ENCODE measurements at places on chromosomes 1 and 21. TPM values are rescaled to one million over a fixed set of nuclear protein-coding genes. Genes with fewer than 3 reads are reported as not detected.

DNA sequence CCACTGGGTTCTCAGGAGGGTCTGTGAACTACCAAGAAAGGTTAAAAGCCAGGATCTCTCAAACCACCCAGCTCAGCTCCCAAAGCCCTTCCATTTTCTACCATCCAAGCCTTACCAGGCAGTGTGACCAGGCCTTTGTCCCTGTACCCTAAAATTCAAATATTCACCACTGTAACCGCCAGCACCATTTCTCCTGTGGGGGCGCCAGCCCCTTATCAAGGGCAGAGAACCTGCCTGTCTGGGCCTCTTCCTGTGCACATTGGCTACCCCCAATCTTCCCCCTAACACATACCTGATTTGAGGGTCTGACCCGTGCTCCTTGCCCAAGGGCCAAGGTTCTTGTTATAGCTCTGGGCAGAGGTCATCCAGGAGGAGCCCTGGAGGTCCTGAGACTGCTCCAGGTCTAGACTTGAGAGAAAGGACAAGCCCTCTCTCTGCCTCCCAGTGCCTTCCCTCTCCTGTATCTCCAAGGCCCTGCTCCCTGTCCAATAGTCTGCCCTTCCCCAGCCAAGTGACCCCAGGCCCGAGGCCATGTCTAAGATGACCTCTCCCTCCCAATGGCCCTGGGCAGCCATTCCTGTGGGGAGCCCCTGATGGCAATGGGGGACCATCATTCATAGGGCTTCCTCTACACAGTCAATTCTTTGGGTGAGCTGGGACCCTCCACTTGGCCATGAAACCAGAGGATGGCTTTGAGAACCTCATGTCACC lies 78.5 kb downstream of the FHAD1 start:
- H3K4me1 ChIP-seq, result peaks cover 23% of the 10 kb centered on the region
- H3K4me3 ChIP-seq, result no peak overlapping the region
- no peak overlapping the region for H3K27ac ChIP-seq
- no peak for DNase-seq
- no peaks in the 10 kb centered on the region for H3K36me3 ChIP-seq

GRCh38 chr1:43786960-43787359 lies 79.6 kb downstream of the ST3GAL3 start:
- H3K4me3 ChIP-seq, result no peak overlapping the region
- peak overlapping the region; percentile 5 for H3K27ac ChIP-seq
- H3K4me1 ChIP-seq, result no peaks in the 10 kb centered on the region
- no peak for DNase-seq
- no peaks in the 10 kb centered on the region for H3K36me3 ChIP-seq

DNA sequence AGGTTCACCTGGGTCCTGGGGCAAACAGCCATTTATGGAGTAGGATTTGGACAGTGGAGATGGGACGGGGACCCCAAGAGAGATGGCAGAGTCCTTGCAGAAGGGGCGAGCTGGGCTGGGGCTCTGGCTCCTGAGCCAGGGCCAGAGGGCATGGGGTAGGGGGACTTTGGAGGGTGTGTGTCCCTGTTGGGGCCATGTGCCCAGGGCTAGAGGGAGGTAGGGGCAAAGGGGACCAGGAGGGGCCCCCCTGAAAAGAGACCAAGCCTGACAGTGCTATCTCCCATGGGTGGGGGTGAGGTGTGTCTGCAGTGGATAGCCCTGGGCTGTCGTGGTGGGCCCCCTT lies 92.3 kb downstream of the TRIM11 start:
- no peaks in the 10 kb centered on the region for H3K27me3 ChIP-seq
- DNase-seq, result no peak
- no peak overlapping the region for H3K4me3 ChIP-seq

DNA sequence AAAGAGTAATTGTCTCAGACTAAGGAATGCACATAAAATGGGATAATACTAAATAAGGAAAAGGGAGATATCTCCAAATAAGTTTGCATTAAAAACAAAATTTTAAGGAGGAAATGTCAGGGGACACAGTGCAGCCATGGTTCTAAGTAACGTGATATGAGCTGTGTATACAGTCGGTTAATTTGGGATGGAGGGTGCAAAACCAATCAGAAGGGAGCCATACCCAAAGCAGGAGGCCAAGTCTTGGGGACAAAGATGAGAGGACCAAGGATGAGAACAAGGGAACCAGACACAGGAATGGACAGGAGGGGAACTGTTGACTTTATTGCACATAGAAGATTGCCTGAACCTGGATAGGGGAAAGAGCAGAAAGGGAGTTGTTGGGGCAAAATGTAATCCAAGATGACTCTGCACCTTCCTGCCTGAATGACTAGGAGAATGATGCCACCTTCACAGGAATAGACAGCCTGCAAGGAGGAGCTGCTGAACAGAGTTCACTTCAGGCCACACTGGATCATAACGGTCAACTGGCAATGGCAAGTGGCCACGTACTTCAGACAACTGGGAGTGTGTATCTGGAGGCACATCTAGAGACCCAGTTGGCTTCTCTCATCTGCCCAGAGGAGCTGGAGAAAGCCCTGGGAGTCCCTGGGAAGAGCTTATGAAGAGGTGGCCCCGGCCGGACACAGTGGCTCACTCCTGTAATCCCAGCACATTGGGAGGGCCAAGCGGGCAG lies 22.0 kb upstream of the BOLA1 start:
- H3K27me3 ChIP-seq, result no peaks in the 10 kb centered on the region
- H3K4me1 ChIP-seq, result no peaks in the 10 kb centered on the region
- no peak for DNase-seq
- H3K4me3 ChIP-seq, result no peak overlapping the region
- H3K36me3 ChIP-seq, result no peaks in the 10 kb centered on the region

- DNase-seq, result no peak
- no peak overlapping the region for H3K27ac ChIP-seq
- no peaks in the 10 kb centered on the region for H3K27me3 ChIP-seq
- H3K4me3 ChIP-seq, result no peak overlapping the region
Observed at GRCh38 chr1:109025694-109026093, 16.2 kb downstream of the WDR47 start.

GRCh38 chr21:32712043-32712442 lies 15.8 kb downstream of the SYNJ1 start:
- no peak overlapping the region for H3K27ac ChIP-seq
- no peaks in the 10 kb centered on the region for H3K27me3 ChIP-seq
- H3K4me1 ChIP-seq, result no peaks in the 10 kb centered on the region
- no peaks in the 10 kb centered on the region for H3K36me3 ChIP-seq

DNA sequence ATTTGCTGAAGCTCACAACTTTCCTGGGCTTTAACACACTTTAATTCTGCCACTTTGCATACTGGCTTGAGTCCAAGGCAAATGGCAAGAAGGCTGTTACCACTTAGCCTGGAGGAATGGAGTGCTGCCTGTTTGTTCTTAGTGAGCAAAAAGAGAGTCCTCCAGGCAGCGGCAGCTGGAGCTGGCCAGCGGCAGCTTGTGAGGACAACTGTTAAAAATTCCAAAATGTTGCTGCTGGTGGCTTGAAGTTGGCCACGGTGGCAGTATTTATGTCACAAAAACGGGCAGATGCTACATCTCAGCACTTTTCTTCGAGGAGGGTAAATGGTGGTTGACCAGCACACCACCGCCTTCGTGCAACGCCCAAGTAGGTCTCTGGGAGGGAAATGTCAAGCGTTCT lies 27.3 kb downstream of the STPG1 start:
- no peaks in the 10 kb centered on the region for H3K27me3 ChIP-seq
- H3K36me3 ChIP-seq, result no peaks in the 10 kb centered on the region
- no peak overlapping the region for H3K4me3 ChIP-seq
- H3K27ac ChIP-seq, result no peak overlapping the region

BNIPL gene
- total RNA-seq, result 0.24 TPM

- no peak overlapping the region for H3K27ac ChIP-seq
- H3K4me1 ChIP-seq, result peaks cover 10% of the 10 kb centered on the region
- H3K36me3 ChIP-seq, result no peaks in the 10 kb centered on the region
Observed at GRCh38 chr1:46523496-46524353, 27.7 kb downstream of the KNCN start.

OR2M4 gene
- total RNA-seq, result not detected

DNA sequence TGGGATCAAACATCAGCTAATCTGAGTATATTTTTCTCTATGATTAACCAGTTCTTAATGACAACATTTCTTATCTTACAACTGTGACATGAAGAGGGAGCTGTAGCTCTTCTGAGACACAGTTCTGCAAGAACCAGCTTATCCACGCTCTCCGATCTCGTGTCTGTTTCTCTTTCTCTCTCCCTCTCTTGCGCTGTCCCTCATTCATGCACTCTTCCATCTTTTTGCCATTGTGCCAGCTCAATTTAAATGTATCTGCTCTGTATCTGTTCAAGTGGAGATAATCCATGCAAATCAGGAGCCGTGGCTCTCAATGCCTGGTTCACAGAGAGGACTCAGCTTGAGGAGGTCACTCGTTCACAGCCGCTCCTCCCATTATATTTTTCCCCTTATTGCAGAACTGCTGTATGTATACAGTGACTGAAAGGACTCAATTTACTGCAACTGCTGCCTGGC lies 494.7 kb upstream of the ADGRL2 start:
- DNase-seq, result no peak
- H3K4me1 ChIP-seq, result no peaks in the 10 kb centered on the region
- H3K27ac ChIP-seq, result no peak overlapping the region
- H3K27me3 ChIP-seq, result no peaks in the 10 kb centered on the region
- H3K4me3 ChIP-seq, result peak overlapping the region; percentile 39
- no peaks in the 10 kb centered on the region for H3K36me3 ChIP-seq

CFHR5 gene
- total RNA-seq, result not detected

DNA sequence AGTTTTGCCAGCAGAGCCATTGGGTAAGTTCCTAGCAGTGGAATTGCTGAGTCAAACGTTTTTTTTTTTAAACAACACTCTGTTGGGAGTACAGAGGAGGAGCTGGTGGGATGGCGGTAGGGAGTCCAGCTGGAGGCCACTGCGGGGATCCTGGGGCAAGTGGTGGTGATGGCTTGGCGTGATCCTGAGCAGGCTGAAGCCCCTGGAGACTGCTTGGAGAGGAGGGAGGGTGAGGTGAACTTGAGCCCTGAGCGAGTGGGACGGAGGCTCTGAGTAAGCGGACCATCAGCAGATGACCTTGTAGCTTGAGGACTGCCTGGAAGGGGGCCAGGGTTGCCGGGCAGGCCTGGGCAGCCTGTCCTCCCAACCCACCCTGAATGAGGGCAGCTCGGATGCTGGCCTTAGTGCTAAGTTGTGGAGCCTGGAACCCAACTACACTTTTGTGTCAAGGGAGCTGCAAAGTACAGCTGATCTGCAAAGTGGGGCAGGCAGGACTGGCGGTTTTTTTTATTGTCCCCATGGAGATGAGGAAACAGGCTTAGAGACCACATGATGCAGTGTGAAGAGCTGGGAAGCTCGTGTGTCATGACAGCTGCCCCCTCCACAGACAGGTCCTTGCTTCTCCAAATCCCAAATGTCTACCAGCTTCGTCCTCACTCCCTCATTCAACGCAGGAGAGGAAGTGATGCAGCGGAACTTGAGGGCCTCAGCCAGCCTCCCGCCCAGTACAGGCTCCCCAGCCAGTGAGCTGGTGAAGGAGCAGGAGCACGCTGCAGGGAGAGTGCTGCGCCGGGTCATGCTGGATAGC lies 20.2 kb downstream of the MRPL37 start:
- H3K27me3 ChIP-seq, result no peaks in the 10 kb centered on the region
- DNase-seq, result no peak
- peak overlapping the region; percentile 57 for H3K27ac ChIP-seq
- H3K36me3 ChIP-seq, result peaks cover 39% of the 10 kb centered on the region
- H3K4me1 ChIP-seq, result no peaks in the 10 kb centered on the region

DNA sequence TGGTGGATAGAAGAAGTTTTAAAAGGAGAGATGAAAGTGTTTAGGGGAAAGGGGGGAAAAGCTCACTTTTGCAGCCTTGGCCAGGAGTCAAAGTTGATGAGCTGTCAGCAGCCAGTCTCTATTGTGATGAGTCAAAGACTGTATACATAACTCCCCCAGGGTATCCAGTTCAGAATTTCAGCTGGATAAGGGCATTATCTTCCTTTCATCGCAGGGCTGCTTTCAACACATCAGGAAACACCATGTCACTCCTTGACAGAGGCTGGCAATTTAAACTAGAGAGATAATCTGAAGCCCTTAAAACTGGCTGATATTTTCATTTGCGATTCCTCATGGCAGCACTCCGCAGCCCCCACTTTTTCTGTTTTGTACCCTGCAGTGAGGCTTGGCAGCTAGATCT lies 328.5 kb downstream of the TBX15 start:
- no peak overlapping the region for H3K27ac ChIP-seq
- H3K4me3 ChIP-seq, result no peak overlapping the region
- no peak for DNase-seq
- H3K36me3 ChIP-seq, result no peaks in the 10 kb centered on the region
- no peaks in the 10 kb centered on the region for H3K27me3 ChIP-seq
- H3K4me1 ChIP-seq, result no peaks in the 10 kb centered on the region

NBPF19 gene
- total RNA-seq, result 5.3 TPM

GNG12 gene
- total RNA-seq, result 45.4 TPM

All from right atrium auricular region (tissue), 2 donors.